Naive thymus-derived CD4-positive, alpha-beta T cell (primary cell): ENCODE measurements at places on chromosomes 2 and 18.

- H3K4me1 ChIP-seq, result no peaks in the 10 kb centered on the region
- H3K27me3 ChIP-seq, result no peaks in the 10 kb centered on the region
- no peaks in the 10 kb centered on the region for H3K36me3 ChIP-seq
- no peak overlapping the region for H3K27ac ChIP-seq
Observed at GRCh38 chr2:232652505-232652851, 19.1 kb downstream of the EFHD1 start.

DNA sequence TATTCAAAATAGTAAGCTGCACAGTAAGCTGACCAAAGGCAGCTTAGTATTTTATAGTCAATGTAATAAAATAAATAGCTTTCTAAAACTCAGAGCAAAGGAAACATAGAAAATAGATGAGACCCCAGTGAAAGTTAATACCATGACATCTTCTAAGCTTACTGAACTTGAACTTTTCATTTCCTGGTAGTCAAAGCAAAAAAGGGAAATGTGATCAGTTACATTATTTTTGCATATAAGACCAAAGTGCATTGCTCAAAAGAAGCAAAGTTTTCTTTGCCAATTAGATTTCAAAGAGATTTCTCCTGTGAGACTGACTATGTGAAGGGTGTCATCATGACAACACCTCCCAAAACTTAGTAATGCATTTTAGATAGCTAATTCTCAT is 70.2 kb downstream of the MYO1B start:
- no peaks in the 10 kb centered on the region for H3K27me3 ChIP-seq
- DNase-seq, result no peak
- no peaks in the 10 kb centered on the region for H3K36me3 ChIP-seq

DNA sequence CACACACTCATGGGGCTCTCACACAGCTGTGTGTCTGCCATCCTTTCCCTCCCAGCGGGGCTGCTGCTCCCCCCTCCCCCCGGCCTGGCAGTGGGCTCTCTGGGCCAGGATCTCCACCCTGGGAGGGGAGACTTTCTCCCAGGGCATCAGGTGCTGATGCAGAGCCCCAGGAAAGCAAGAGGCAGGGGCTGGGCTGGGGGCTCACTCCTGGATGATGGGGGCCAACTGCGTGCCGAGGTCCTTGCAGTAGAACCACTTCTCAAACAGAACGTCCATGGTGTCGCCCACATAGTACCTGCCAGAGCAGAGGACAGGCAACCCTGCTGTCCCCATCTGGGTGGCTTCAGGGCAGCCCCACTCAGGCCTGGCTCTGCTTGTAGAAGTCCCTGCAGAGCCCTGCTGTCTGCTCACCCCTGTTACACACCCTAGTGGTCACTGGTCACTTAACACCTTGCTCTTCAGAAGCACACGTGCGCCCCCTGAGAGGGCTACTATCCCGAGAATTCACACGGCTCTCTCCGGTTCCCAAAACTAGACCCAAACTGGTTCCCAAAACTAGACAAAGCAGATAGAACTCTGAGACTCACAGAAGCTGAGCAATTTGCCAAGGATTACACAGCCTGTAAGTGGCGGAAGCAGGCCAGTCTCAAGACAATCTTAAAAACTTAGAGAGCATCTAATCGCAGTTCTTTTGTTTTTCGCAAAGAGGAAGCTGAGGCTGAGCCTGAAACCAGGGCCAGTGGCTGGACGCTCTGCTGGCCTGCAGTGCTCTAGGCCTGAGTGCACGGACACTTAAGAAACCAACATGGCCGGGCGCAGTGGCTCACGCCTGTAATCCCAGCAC is 6.6 kb upstream of the OXER1 start:
- H3K27ac ChIP-seq, result no peak overlapping the region
- DNase-seq, result no peak

DNA sequence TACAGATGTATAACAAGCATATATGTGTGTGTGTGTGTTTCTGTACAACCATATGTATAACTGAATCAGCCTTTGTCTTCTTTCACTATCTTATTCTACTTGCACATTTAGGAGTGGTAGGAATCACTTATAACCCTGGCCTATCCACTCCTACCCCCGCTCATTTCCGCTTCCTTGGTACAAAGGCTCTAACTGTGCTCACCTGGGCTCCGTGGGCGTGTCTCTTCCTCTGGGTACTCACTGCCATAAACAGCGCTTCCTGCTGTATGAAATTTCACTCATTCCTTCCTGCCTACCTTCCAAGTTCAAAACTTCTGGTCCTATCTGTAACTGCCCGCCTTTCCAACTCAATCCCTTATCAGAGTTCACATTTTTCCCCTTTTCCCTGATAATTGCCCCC is 815.5 kb downstream of the EPHA4 start:
- no peak overlapping the region for H3K27ac ChIP-seq
- no peak for DNase-seq
- H3K27me3 ChIP-seq, result no peaks in the 10 kb centered on the region
- no peak overlapping the region for H3K4me3 ChIP-seq

DNA sequence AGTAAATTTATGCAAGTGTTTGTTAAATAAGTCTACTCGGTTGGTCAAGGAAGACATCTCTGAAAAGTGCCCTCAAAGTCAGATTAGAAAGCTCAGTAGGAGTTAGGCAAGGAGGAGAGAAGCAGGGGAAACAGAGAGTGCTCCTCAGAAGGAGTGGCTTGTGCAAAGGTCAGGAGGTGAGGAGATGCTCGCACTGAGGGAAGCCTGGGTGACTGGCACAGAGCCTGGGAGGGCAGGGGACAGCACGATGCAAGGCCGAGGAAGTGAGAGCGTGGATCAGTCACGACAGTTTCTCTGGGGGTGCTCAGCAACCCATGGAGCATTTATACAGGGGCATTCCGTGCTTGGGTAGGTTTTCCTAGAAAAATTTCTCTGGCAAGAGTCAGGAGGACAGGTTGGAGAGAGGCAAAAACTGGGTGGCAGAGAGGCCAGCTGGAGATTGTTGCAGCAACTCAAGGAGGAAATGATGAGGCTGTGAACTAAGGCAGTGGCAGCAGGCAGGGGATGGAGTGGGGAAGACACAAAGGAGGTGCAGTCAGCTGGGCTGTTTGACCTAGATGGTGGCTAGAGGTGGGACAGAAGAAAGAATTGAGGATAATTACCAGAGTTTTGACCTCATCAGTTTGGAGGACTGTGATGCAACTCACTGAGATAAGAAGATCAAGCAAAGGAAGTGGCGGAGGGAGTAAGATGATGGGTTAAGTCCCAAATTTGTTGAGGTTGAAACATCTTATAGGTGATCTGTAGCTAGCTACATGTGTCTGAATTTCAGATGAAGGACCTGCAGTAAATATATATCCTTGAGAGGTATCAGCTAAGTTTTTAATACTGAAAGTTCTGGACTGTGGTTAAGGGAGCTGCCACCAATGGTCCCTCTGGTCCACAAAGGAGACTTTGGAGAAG is 52.4 kb downstream of the BCL2 start:
- no peaks in the 10 kb centered on the region for H3K27me3 ChIP-seq
- no peaks in the 10 kb centered on the region for H3K36me3 ChIP-seq
- peak overlapping the region; percentile 29 for H3K27ac ChIP-seq
- H3K4me1 ChIP-seq, result peaks cover 28% of the 10 kb centered on the region
- DNase-seq, result no peak

- no peaks in the 10 kb centered on the region for H3K27me3 ChIP-seq
- H3K4me3 ChIP-seq, result peak overlapping the region; percentile 86
- peaks cover 80% of the 10 kb centered on the region for H3K4me1 ChIP-seq
- peak overlapping the region; percentile 84 for H3K27ac ChIP-seq
Observed at GRCh38 chr18:24016643-24017042, 2.1 kb downstream of the TTC39C start.

- H3K27me3 ChIP-seq, result no peaks in the 10 kb centered on the region
- DNase-seq, result no peak
- no peak overlapping the region for H3K27ac ChIP-seq
- no peak overlapping the region for H3K4me3 ChIP-seq
Observed at GRCh38 chr18:46397174-46397573, 259.8 kb downstream of the LOXHD1 start.

DNA sequence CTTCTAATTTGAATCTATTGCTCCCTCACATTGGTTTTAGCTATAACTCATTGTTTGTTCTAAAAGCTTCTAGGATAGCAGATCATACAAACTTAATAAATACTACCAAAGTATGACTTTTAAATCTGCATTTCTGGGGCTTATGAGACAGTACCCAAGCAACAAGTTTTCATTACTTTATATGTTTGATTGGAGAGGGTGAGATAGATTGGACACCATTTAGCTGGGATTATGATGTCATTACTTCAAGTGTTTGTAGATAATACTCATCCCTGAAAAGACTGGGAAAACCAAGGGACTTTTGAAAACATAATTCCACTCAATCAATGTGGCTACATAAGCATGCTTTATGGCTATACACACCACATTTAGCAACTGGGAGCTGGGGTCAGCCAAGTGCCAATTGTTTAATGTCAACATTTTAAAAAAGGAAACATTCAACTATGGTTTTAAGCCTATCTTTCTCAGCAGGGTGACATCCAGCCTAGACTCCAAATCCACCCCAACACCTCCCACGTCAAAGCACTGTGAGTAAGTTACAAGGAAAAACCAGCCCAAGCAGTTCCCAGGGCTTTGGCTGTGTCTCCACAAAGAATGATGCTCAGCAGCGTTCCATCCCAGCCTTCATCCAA is 119.9 kb downstream of the ETAA1 start:
- no peak for DNase-seq
- no peaks in the 10 kb centered on the region for H3K27me3 ChIP-seq
- H3K4me1 ChIP-seq, result no peaks in the 10 kb centered on the region
- H3K27ac ChIP-seq, result no peak overlapping the region

GRCh38 chr2:206239157-206239556 is 35.3 kb upstream of the ZDBF2 start:
- H3K27ac ChIP-seq, result no peak overlapping the region
- no peaks in the 10 kb centered on the region for H3K36me3 ChIP-seq
- H3K4me3 ChIP-seq, result no peak overlapping the region
- no peak for DNase-seq
- no peaks in the 10 kb centered on the region for H3K27me3 ChIP-seq

GRCh38 chr18:79164706-79165105 is 95.5 kb downstream of the ATP9B start:
- H3K36me3 ChIP-seq, result no peaks in the 10 kb centered on the region
- no peak overlapping the region for H3K27ac ChIP-seq
- H3K27me3 ChIP-seq, result no peaks in the 10 kb centered on the region
- H3K4me3 ChIP-seq, result no peak overlapping the region
- DNase-seq, result no peak
- no peaks in the 10 kb centered on the region for H3K4me1 ChIP-seq

- H3K4me1 ChIP-seq, result no peaks in the 10 kb centered on the region
- no peak overlapping the region for H3K27ac ChIP-seq
- no peak for DNase-seq
- H3K36me3 ChIP-seq, result no peaks in the 10 kb centered on the region
- no peaks in the 10 kb centered on the region for H3K27me3 ChIP-seq
- H3K4me3 ChIP-seq, result no peak overlapping the region
Observed at GRCh38 chr2:66334237-66335029, 100.5 kb upstream of the MEIS1 start.

DNA sequence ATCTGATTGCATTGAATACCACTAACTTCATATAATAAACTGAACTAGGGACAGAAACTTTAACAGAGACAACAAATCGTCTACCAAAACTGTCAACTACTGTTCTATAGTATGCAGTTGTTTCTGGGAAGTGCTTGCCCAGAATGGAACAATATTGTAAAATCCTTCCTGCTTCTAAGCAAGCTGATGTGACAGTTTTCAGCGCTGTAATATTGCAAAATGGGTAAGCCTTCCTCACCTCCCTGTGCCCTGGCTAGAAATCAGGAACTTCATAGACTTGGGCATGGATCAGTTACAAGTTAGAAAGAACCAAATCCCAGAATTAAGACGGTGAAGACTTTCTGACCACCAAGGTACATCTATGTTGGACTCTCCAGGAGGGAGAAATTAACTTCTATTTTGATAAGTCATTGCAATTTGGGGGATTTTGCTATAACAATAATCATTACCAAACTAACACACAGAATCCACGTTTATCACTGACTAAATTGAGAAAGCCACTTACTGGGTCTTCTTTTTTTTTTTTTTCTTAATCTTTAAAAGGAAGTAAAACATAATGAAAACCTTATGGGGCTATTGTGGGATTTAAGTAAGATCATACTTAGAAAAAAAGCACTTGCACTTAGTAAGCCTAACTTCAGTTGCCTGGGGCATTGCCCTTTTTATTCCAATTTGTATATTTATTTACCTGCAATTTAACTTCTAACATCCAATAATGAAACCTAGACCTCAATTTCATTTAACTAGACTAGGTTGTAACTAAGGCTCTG is 261.5 kb downstream of the TRIB2 start:
- H3K4me1 ChIP-seq, result no peaks in the 10 kb centered on the region
- no peaks in the 10 kb centered on the region for H3K27me3 ChIP-seq
- H3K36me3 ChIP-seq, result no peaks in the 10 kb centered on the region
- no peak for DNase-seq
- H3K27ac ChIP-seq, result no peak overlapping the region

DNA sequence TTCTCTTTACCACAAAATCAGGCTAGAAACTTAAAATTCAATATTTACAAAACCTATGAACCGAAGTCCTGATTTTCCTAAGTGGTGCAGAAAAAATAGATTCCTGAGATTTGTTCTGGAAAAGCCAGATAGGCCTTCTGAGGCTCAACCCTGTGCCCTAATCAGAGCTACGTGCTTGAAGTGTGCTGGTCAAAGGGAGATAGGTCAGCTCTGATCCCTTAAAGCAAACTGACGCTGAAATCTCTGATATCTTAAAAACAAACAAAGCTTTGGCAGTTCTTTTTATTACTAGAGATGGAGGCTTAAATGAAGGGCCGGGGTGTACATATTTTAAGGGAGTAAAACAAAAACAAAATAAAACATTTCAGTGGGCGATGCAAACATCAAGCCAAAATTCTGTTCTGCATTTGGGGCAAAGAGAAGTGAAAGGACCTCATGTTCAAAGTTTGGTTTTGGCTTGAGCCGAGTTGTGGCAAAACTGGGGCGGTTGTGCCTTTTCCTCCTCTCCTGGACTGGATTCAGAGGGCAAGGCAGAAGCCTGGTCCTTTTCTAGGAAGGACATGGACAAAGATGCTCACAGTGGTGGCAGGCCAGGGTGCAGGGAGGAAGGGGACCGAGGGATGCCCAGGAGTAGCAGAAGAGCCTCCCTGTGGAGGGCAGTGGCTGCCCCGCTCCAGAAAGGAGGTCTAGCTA is 295.0 kb downstream of the CDCA7 start:
- H3K4me3 ChIP-seq, result no peak overlapping the region
- no peaks in the 10 kb centered on the region for H3K4me1 ChIP-seq
- DNase-seq, result no peak
- H3K36me3 ChIP-seq, result no peaks in the 10 kb centered on the region
- no peaks in the 10 kb centered on the region for H3K27me3 ChIP-seq
